Activated CD8-positive, alpha-beta T cell treated with anti-CD3 and anti-CD28 coated beads, Interleukin-2, amount 10 ng/mL, durations not matched to agents 7 days and 5 days (primary cell): ENCODE measurements at places on chromosomes 5 and 9. TPM values are rescaled to one million over a fixed set of nuclear protein-coding genes. Genes with fewer than 3 reads are reported as not detected.

DNA sequence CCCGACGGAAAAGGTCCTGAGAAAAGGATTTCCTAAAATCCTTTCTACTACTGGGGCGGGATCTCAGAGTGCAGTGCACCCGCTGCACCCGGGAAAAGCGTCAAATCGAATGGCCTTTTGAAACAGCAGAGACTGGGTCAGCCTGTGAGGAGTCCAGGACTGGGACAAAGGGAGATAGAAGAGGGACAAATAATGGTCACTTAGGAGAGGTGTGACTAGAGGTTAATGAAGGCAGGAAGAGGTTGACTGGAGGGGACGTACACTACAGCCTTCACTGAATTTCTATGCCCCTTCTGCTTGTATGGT lies 1.5 kb downstream of the PLPPR1 start:
- no peak for DNase-seq

DNA sequence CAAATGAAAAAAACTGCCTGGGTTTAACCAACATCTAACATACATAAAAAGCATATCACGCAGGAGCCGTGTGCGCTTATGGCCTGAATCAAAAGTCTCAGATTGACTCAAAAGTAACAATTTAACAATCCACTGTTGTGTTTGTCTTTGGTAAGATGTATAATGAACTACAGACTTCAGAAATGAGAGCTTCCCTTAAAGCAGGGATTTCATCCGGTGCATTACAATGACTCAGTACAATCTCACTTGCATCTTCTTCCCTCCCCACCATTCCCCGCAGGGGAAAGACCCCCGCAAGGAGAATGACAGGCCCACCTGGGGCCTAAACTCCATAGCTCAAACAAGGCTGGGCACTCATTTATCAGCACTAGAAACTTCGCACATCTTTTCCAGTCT lies 1.4 kb downstream of the ZFR start:
- no peak for DNase-seq

DNA sequence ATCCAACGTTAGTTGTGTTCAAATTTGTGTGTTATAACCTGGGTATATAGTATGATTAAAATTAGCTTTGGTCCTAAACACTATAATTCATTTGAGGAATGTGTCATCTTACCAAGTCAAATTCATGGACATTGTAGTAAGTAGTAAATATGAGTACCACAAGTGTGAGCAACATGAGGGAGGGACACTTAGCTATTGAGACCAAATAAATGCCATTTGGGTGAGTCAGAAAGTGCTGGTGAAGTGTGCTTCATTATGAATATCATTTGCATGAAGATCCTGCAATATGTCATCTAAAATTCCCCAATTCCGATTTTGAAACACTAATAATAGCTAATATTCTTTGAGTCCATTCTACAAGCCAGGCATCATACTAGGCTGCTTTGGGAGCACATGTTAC lies 336.7 kb upstream of the KIF2A start:
- DNase-seq, result no peak

DNA sequence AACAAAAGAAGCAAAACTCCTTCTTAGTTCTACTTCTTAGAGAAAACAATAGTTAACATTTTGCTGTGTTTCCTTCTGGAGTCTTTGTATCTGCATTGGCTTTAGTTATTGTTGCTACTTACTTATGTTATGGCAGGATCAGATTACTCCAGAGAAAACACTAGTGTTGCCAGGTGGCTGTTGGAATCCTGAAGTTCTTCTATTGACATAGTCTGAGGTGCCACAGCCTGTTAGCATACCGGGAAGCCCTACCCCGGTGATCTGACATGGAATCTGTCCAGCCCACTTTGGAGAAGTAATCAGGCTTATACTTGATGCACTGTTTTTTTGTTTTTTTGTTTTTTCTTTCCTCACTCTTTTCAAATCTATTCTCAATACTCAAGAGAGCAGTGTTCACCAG lies 68.5 kb upstream of the CEP78 start:
- DNase-seq, result no peak

WDR38 gene
- total RNA-seq, result not detected

- DNase-seq, result no peak
These were observed 60.0 kb downstream of the RAB14 start for GRCh38 chr9:121141706-121142105.

DNA sequence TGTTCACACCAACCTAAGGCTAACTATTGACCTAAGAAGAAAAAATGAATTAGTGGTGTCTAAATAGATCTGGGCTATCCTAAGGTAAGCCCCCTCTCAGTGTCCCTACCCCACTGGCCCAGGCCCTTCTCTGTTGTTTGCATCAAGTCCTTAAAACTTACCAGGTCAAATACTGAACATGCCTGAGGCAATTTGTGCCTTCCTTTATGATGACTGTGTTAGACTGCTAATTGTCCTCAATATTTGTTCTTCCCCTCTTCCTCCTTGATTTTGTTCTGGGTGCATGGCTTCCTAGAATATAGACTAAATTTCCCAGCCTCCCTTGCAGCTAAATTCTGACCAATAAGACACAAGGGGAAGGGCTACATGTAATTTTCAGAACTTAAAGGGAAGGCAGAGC lies 199.9 kb downstream of the ADAMTS12 start:
- no peak for DNase-seq

- DNase-seq, result no peak
These were observed 97.2 kb upstream of the NREP start for GRCh38 chr5:111854186-111854585.

DNA sequence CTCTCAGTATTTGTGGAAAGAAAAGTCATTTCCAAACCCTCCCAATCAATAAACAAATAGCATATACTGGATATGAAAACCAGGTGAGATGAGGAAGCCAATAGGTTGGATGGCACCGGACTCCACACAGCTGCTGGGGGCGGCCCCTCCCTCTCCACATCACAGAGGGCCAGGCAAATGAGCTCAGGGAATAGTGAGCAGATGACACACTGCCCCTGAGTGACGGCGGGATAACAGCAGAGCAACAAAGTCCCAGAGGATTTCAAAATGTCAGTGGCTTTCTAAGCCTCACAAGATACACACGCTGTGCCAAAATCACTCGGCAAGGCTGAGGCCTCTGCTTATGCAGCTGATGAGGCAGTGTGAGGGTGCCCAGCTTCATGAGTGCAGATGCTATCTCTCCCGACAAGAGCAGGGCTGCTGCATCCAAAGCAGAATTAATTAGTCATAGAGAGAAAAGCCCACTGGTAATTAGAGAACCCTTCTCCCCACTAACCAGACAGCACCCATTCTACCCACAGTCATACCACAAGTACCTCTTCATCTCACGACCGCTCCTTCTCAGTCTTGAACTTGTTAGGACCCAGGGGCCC lies 235.0 kb upstream of the NFIL3 start:
- DNase-seq, result no peak

- no peak for DNase-seq
These were observed 206.2 kb upstream of the SGCD start for GRCh38 chr5:156120777-156121176.

- DNase-seq, result no peak
These were observed 51.0 kb downstream of the FKTN start for GRCh38 chr9:105608721-105609598.

GRCh38 chr5:40985501-40985900 lies 76.2 kb downstream of the C7 start:
- DNase-seq, result no peak

DNA sequence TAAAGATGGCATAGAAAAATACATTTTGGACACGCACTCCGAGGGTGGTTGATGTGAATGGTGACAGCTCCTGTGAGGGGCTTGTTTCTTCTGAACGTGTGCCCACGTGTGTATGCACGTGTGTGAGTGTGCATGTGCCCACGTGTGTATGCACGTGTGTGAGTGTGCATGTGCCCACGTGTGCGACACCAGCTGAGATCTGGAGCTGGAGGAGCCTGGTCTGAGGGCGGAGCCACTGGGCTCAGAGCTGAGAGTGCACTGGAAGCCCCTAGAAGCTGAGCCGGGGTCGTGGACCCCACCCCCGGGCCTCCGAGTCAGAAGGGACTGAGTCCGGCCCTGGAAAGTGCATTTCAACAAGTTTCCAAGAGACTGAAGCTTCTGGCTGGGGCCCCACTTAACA lies 282.5 kb upstream of the IRX4 start:
- no peak for DNase-seq

IL9 gene
- not detected for total RNA-seq

DNA sequence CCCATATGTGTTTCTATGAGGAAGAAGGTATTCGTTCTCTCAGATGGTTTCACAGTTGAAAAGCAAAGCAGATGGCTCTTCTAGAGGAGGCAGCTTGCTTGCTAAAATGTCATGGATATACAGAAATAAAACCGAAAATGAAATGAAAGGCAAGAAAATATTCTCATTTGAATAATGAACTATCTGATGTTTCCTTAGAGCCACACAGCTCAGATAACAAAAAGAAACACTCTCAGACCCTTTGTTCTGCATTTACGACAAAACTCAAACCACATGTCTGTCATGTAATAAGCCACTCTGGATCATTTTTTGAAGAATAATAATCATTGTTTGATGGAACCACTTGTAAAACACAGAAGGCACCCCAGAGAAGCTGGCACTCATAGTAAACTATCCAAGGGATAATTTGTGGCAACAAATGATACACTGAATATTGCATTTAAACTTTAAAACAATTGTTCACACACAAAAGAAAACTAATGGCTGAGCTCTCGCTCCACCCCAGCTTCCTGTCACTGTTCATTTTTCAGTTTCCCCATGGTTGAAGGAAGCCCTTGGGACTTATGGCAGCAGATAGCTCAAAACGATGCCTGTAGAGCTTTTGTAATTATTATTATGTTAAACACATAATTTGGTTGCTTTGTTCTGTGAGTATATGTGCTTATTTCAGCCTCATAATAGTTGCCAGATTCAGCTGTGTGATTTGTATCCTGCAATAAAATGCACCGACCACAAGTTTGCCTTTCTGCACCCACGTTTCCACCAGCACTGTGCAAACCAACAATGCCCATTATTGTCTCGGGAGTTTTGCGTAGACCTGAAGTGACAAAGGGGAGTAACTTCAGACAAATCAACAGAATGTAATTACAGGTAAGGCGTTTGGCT lies 256.0 kb downstream of the TMEM167A start:
- DNase-seq, result no peak

SLCO4C1 gene
- total RNA-seq, result 0.74 TPM

DNA sequence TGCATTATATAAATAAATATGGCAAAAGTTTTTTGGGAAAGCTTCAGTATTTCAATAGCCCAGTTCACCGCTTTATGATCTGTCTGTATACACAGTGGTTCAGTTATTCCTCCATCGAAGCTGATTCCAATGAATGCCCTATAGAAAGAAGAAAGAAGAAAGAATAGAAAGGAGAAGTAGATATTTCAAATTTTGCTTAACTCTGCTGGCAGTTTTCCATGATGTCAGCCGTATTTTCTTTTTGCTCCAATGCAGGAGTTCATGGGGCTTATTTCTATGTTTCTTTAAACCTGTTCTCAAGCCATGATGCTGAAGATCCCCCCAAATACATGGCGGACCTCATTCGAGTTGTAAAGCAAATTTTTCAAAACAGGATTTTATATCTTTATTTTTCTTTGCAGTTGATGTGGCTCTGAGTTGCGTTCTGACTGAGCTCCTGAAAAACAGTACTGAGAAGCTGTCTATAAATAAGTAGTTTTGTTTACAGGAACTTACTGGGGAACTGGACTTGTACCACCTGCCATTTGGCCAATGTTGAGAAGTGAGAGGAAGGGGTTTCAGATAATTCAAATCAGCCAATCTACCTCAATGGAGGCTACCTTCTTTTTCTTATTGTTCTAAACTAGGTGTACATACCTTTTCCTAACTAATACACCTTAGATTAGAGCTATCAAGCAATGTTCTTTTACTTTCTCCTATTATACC lies 418.5 kb upstream of the MEF2C start:
- DNase-seq, result no peak

- no peak for DNase-seq
These were observed 41.8 kb upstream of the S1PR3 start for GRCh38 chr9:88949425-88949824.

DNA sequence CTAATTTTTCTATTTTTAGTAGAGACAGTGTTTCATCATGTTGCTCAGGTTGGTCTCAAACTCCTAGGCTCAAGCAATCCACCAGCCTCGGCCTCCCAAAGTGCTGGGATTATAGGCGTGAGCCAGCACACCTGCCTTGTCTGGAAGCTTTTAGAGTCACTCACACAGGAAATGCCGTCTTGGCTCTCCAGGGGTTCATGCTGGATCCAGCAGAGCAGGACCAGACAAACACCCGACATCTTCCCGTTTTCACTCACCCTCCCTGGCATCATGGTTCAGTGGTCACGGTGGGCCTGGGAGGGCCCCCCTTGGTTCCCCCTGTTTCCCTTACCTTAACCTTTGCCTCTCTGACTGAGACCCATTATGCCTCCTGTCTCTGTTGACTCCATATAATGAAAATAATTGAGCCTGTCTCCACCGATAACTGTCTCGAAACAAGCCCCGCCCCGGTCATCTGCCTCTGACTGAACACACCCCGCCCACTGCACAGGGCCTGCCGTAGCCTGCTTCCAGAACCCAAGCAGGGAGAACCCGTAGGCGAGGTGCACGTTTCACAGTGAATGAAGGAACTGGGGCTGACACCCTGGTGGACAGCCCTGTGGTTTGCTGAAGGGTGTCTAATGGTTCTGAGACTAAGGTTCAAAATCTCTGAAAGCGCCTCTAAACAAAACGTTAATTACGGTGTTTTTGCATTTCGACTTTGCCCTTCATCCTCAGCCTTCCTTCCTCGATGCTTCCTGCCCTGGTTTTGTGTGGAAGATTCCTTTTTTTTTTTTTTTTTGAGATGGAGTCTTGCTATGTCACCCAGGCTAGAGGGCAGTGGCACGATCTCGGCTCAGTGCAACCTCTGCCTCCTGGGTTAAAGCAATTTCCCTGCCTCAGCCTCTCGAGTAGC lies 39.7 kb upstream of the SPRY4 start:
- no peak for DNase-seq

DNA sequence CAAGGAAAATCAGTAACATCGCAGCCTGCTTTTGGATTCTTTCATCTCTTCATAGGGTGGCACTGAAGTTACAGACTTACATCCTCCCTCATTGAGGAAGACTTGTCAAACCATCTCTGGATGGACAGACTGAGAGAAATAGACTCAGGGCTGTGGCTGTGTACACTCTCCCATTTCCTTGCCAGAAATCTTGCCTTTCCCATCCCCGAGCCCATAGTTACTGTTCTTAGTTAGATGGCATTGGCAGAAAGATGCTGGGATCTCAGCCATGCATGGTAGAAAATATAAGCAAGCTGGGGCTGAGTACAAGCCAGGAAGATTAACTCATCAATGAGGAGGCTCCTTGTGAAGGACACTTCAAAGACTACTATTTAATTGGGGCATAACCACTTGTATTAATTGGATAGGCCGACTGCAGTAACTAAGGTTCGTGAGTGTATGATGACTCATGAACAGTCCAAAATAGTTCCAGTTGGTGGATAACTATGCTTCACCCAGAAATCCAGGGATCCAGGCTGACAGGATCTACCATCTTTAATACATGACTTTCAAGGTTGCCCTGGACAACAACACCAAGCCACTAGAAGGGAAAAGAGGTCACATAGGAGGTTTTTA lies 137.9 kb downstream of the TMEM38B start:
- no peak for DNase-seq

DNA sequence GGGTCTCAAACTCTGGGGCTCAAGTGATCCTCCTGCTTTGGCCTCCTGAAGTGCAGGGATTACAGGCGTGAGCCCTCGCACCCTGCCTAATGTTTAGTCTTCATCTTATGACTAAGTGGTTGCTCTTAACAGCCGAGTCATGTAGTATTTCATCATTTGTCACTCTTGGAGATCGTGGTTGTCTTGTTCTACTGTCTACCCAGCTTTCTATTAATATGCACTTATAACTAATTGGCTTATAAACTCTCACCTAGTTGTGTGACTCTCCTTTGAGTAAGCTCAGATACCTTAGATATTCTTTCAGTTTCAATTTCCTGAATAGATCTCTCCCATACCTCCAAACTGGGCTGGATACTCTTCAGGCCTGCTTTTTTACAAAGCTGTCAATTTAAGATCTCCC lies 19.9 kb downstream of the SLC44A1 start:
- no peak for DNase-seq
